ENCODE measurements at places on chromosomes 7 and 10. TPM values are rescaled to one million over a fixed set of nuclear protein-coding genes. Genes with fewer than 3 reads are reported as not detected.

Gene STOX1
- total RNA-seq, result 0.21 TPM

Gene SNX10
- total RNA-seq, result 21.6 TPM

Gene CELF2
- total RNA-seq, result 2.2 TPM

Gene TDRD1
- not detected for total RNA-seq

Gene GPR15LG
- not detected for total RNA-seq

Gene KCNH2
- not detected for total RNA-seq

Gene LRIT1
- total RNA-seq, result not detected

Gene VENTX
- not detected for total RNA-seq

Gene SSC4D
- 0.75 TPM for total RNA-seq

Gene PLEKHS1
- total RNA-seq, result 0.04 TPM

Gene UCMA
- not detected for total RNA-seq

Gene MRPL32
- 95.0 TPM for total RNA-seq

Gene SUGCT
- 5.6 TPM for total RNA-seq

Gene TRIM74
- not detected for total RNA-seq

Gene PRXL2A
- total RNA-seq, result 33.2 TPM

Gene PIK3CG
- 0.30 TPM for total RNA-seq

Gene CCL26
- total RNA-seq, result 0.88 TPM

Gene AGAP5
- total RNA-seq, result 2.9 TPM

Gene ABLIM1
- 6.0 TPM for total RNA-seq

Gene FHIP2A
- 8.5 TPM for total RNA-seq

Gene TRIL
- total RNA-seq, result 0.37 TPM

Gene PRDX3
- total RNA-seq, result 103 TPM

Gene HMX3
- total RNA-seq, result 3.5 TPM

Gene WEE2
- not detected for total RNA-seq

Gene LEP
- not detected for total RNA-seq

Gene SNCG
- total RNA-seq, result 10.8 TPM

Gene DENND2A
- total RNA-seq, result 8.3 TPM

Gene TAS2R3
- total RNA-seq, result 0.16 TPM

Gene SFTPD
- not detected for total RNA-seq

Gene ANKRD2
- 0.37 TPM for total RNA-seq

Gene EIF5AL1
- 1.0 TPM for total RNA-seq

Gene PTN
- total RNA-seq, result 6.4 TPM

Gene CALML3
- total RNA-seq, result not detected

Gene DPY19L1
- 26.4 TPM for total RNA-seq

Gene PALD1
- 1.6 TPM for total RNA-seq

Gene MYL10
- total RNA-seq, result 0.75 TPM

Gene PDK4
- total RNA-seq, result 6.8 TPM

Gene TMEM213
- total RNA-seq, result not detected

Gene CAMK2B
- total RNA-seq, result 0.11 TPM

Gene SPDYE5
- 0.11 TPM for total RNA-seq

Gene STEAP1B
- total RNA-seq, result 35.9 TPM
